ENCODE measurements at places on chromosomes 5 and 9. TPM values are rescaled to one million over a fixed set of nuclear protein-coding genes. Genes with fewer than 3 reads are reported as not detected.
A peak's percentile ranks its signal among the peaks of the same experiment; 100 is the strongest.

DNA sequence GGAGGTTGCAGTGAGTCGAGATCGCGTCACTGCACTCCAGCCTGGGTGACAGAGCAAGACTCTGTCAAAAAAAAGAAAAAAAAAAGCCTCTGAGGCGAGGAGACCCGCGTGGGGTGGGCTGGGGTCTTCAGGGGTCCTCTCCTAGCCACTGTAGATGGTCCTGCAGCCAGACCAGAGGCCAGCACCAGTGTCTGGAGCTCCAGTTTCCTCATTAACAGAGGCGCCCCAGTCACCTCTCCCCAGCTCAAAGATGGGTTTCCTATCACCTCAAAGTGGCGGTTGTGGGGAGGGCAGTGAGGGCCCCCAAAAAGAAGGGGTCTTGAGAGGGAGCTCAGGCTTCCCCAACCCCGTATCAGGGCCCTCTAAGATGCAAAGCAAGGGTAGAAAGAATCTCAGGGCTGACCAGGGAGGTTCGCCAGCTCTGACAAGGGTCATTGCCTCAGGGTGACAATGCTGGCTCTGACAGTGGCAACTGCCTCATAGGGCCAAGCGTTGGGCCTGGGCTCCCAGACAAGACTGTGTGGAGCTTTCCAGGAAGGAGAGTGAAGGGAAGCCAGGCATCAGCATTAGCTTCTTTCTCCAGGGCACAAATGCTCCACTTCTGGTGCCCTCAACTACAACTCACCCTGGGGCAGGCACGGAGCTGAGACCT, 15.0 kb downstream of the STK10 start:
- DNase-seq = no peak

GRCh38 chr5:16593013-16593412, 23.8 kb downstream of the RETREG1 start:
- no peak for DNase-seq

DNA sequence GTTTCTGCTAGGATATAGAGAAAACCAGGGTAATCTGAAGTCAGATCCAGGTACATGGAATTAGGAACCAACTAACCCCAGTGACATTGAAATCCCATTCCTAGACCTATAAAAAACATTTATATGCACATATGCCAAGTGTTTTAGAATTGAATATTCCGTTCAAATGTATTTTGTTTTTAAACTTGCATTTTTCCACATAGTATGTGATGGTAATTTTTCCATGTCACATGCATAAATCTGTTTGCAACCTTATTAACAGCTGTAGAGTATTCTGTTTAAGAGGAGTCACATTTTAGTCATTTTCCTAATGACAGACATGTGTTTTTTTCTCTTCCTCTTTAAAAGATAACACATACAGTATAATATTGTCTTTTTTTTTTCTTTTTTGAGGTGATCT, 50.2 kb downstream of the FOCAD start:
- no peak for DNase-seq

DNA sequence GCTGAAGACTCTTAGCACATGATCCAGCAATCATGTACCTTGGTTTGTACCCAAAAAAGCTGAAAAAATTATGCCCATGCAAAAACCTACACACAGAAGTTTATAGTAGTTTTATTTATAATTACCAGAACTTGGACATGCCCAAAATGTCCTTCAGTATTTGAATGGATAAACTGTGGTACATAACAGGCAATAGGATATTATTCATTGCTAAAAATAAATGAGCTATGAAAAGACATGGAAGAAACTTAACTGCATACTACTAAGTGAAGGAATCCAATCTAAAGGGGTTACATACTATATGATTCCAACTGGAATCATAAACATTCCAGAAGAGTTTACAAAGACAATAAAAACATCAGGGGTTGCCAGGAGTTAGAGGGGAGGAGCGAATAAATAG, 25.6 kb downstream of the FBXL17 start:
- no peak for DNase-seq

LCN9 gene
- total RNA-seq = not detected

TMEM174 gene
- total RNA-seq = not detected

DNA sequence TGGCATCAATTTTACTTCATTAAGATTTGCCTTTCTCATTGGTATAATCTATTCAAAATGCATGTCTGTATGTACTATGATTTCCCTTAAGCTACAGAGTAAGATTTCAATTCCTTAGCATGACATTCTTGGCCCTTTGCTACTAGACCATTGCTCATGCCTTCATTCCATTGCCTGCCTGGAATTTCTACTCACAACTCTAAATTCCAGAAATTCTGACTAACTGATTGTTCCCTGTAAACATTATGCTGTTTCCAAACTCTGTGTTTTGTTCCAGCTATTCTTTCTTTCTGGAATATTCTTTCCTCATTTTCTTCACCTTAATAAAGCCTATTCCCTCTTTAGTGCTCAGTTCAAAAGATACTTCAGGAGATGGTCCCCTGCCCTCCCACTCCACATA, 568.8 kb upstream of the SEMA6A start:
- DNase-seq = no peak

GRCh38 chr5:57262541-57262940, 88.7 kb downstream of the GPBP1 start:
- DNase-seq = no peak

HEMGN gene
- 0.41 TPM for total RNA-seq

- DNase-seq = peak; percentile 74
Observed at GRCh38 chr5:144189800-144190429, 19.2 kb downstream of the KCTD16 start.

DNA sequence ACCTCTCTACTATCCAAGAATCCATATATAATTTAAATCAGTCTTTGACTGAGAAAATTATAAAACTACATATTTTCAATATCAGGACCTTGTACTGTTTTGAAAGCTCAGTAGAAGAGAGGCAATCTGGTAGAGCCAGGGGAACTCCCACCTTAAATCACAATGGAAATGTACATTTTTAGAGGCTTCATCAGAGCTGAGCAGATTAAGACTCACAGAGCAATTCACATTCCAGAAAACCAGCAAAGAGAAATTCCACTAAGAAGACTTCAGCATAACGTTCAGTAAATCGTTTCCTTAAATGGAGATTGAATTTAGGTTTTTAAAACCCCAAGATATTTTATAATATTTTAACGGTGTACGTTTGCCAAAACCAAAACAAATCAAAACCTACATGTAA, 227.8 kb upstream of the TRPM3 start:
- no peak for DNase-seq

FOXD4L3 gene
- total RNA-seq = not detected

DNA sequence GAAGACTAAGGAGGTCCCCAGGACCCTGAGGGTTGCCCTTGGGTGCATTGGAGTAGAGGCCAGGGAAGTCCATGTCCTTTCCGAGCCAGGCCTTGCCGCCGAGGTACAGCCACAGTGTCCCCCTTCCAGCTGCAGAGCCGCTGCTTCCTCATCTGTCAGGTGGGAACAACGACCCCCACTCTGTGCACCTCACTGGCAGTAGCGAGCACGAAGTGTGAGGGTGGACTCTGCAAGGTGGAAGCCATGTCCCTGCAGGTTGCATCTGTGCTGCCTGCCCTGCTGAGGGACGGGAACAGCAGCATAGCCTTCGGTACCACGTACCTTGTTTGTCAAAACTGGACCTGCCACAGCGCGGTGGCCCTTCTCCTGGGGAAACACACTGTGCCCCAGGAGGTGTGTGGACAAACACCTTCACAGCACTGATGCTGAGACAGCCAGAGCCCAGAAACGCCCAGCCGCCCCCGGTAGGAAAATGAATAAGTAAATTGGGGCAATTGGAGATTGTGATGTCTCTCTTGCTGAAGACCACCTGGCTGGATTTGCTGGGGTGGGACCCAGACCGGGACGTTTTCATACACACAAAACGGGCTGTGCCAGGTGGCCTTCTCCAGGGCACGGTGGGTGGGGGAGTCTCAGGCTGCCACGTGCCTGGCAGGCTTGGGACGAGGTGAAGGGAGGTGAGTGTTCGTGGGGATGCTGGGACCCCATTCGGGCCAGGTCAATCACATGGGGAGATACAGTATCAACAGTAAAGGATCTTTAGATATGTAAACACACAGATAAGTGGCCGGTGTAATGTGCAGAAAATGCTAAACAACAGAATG, 157.3 kb downstream of the RXRA start:
- no peak for DNase-seq

INPP5E gene
- total RNA-seq = 21.8 TPM

SLC25A2 gene
- 0.16 TPM for total RNA-seq

ACTBL2 gene
- not detected for total RNA-seq

TLX3 gene
- total RNA-seq = not detected

- no peak for DNase-seq
Observed at GRCh38 chr9:118809160-118809625, 560.0 kb downstream of the BRINP1 start.

SLC26A2 gene
- 8.0 TPM for total RNA-seq

- no peak for DNase-seq
Observed at GRCh38 chr9:93304574-93305496, 120.9 kb downstream of the WNK2 start.

GFI1B gene
- total RNA-seq = not detected

- DNase-seq = no peak
Observed at GRCh38 chr5:95048628-95049027, 236.3 kb downstream of the MCTP1 start.

ARSB gene
- 19.6 TPM for total RNA-seq

DNA sequence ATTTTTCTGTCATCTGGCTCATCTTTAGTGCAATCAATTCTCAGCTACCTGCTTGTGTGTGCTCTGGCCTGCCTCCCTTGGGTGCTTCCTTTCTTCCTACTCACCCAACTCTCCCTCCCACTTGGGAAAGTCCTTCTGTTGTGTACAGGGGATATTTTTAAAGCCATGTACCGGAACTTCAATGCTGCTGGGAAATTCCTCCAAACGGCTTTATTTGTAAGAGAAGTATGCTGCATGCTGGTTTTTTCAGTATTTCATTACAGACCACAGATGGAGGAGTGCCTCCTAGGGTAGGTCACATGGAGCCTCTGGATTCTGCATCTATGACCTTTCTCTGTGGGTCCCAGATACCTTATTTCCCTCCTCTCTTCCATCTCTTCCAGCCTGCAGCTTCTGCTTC, 5.4 kb upstream of the HMHB1 start:
- DNase-seq = no peak

- DNase-seq = no peak
Observed at GRCh38 chr9:76873056-76873792, 32.7 kb downstream of the PRUNE2 start.

GRCh38 chr5:17106521-17106920, 110.9 kb upstream of the BASP1 start:
- DNase-seq = no peak

ZNF883 gene
- 0.16 TPM for total RNA-seq

DNA sequence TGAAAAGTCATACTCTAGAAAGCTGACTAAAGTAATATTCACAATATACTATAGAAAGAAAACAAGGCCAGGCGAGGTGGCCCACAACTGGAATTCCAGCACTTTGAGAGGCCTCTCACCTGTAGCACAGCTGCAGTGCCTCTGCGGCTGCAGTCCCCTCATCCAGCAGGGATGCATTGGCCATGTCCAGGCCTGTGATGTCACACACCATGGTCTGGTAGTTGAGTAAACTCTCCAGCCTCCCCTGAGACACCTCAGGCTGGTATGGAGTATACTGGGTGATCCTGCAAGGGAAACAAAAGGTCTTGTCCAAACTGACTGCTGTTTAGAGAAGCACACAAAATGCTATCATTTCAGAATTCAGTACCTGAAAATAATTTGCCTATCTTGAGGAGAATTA, 35.5 kb downstream of the GLDC start:
- no peak for DNase-seq

DNA sequence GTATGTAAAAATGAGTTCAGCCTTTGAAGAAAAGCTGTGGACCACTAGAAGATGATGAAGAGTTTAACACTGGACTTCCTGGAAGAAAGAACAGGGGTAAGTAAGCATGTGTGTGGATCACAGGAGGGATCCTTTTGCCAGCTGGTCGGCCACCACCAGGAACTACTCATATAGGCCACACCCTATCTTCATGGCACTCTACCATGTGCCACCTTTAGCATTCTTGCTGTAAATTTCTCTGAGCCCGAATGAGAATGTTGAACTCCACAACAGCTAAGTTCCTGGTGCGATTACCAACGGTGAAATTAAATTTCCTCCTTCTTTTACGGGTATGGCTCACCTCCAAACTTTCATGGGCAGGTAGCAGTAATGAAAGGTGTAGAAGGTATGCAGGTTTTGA, 102.3 kb downstream of the ATP10B start:
- DNase-seq = no peak

- no peak for DNase-seq
Observed at GRCh38 chr5:134851307-134851923, 5.6 kb downstream of the C5orf24 start.

ISCA1 gene
- total RNA-seq = 28.5 TPM

DNA sequence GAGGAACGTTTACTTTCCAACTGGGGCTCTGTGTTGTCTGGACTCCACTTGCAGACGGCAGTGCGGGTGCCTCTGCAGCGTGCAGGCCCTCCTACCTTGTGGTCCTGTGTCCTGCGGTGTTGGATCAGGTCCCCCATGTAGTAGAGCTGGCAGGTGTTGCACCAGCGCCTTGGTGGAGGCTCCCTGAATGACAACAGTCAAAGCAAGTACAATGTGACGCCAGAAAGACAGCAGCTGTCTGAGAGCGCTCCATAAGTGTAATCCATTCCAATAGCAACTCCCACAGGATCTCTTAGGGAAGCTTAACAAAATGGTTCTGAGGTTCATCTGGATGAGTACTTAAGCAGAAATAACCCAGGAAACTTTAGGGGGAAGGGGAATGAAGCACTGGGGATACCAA, 9.9 kb downstream of the BBLN start:
- DNase-seq = no peak

GDNF gene
- 0.60 TPM for total RNA-seq

GRIA1 gene
- not detected for total RNA-seq

GRCh38 chr9:135671591-135672041, 8.5 kb downstream of the LCN9 start:
- DNase-seq = no peak

GRCh38 chr5:159163027-159163700, 46.2 kb downstream of the RNF145 start:
- DNase-seq = no peak

GRCh38 chr9:127308652-127309434, 44.3 kb downstream of the GARNL3 start:
- no peak for DNase-seq

- no peak for DNase-seq
Observed at GRCh38 chr9:130143279-130143893, 28.8 kb upstream of the NCS1 start.
